ENCODE measurements at places on chromosomes 7 and 10. TPM values are rescaled to one million over a fixed set of nuclear protein-coding genes. Genes with fewer than 3 reads are reported as not detected.

- no peak for DNase-seq
These were observed 166.4 kb downstream of the MAD1L1 start for GRCh38 chr7:2066251-2066919.

- no peak for DNase-seq
These were observed 64.4 kb downstream of the HBP1 start for GRCh38 chr7:107233174-107233573.

GRCh38 chr7:23893942-23894891 is 184.2 kb downstream of the STK31 start:
- DNase-seq: no peak

DNA sequence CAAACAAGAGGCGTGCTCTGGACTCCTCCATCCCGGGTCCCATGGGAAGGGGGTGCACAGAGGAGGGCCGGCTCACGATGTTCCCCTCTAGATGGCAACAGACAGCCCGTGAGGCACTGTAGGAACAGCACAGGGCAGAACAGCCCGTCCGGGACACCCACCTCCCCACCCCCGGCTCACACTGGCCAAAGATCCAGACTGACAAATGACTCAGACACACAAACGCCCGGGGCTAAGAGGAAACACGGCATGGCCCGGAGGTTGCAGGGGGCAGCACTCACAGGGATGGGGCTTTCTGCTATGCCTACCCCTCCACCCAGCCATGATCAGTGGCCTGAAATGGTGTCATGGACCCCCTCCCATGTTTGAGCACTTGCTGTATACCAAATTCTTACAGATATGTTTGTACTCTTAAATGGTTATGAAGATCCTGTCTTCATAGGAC is 4.9 kb upstream of the ELN start:
- DNase-seq: no peak

- DNase-seq: no peak
These were observed 61.1 kb upstream of the PCGF5 start for GRCh38 chr10:91159254-91159783.

GRCh38 chr7:101954499-101954898 is 137.1 kb downstream of the CUX1 start:
- no peak for DNase-seq

- DNase-seq: no peak
These were observed 1.6 kb downstream of the SPOCK2 start for GRCh38 chr10:72086466-72087391.

GRCh38 chr10:92418221-92418620 is 127.3 kb downstream of the MARCHF5 start:
- no peak for DNase-seq

GRCh38 chr7:126776498-126776897 is 476.2 kb downstream of the GRM8 start:
- no peak for DNase-seq

GRCh38 chr10:124650820-124651401 is 93.3 kb downstream of the FAM53B start:
- DNase-seq: no peak

- peak; percentile 84 for DNase-seq
These were observed 1.7 kb upstream of the CXCL12 start for GRCh38 chr10:44386546-44387052.

DNA sequence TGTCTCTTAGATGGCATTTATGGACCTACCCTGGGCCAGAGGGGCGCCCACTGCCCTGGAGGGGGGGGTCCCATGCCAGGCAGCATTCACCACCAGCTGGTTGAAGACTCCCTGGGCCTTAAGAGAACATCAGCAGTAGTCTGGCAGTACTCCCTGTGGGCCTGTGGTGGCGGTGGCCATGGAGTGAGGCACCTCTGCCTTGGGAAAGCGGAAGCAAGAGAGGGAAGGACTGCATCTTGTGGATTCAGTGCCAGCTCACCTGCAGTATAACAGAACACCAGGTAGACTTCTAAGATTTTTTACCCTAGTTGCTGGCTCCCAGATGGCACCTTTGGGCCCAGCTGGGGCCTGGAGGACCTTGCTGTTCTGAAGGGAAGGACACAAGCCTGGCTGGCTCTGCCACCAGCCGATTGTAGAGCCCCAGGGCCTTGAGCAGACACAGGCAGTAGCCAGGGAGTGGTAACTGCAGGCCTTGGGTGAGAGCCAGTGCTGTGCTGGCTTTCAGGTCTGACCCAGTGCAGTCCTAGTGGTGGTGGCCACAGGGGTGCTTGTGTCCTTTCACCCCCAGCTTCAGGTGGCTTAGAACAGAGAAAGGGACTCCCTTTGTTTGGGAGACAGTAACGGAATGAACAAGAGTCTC is 15.8 kb downstream of the PLAC9 start:
- DNase-seq: no peak

GRCh38 chr10:69389827-69390490 is 26.8 kb downstream of the TACR2 start:
- no peak for DNase-seq

- DNase-seq: no peak
These were observed 61.9 kb upstream of the PDLIM1 start for GRCh38 chr10:95352684-95353083.

DNA sequence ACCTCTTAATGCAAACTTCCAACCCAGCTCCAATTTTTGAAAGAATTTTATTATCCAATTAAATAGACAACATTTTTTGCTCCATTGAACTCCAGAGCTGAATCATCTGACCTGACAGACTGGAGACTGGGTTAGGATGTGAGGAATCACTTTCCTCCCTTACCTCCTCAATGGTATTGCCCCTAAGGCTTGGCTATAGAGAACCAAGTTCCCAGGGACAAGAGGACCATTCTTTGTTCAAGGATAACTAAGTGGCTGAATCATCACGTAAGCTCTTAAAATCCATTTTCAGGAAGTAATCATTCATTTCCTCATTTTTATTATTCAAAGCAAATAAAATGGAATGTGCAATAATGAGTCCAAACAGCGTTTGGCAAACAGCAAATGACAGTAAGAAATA is 335.1 kb downstream of the GATA3 start:
- no peak for DNase-seq

DNA sequence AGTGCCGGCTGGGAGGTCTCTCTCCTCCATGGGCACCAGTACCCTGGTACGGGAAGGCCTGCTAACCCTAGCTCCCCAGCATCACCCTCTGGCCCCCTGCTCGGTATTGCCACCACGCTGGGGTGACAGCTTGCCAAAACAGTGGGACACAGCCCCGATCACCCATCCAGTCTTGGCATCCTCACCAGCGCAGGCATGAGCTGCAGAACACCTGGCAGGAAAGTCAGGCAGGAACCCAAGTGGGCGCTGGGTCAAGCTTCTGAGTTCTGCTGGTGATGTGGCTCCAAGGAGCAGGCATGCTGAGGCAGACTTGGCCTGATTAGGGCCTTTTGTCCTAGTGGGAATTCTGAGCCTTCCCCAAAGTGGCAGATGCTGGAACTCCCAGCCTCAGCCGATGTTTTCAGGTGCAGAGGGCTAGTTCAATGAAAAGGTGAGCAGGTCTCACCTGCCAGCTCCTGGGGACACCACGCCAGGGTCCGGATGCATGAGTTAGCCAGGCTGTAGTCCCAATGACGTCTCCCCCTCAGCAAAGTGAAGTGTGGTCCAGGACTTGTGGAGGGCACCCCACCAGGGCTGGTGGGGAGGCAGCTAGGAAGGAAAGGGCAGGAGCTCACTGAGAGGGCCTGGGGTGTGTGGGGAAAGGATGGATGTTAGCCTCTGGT is 8.5 kb upstream of the ZNF22 start:
- no peak for DNase-seq

GRCh38 chr10:54284526-54285193 is 516.4 kb downstream of the PCDH15 start:
- DNase-seq: no peak

DNA sequence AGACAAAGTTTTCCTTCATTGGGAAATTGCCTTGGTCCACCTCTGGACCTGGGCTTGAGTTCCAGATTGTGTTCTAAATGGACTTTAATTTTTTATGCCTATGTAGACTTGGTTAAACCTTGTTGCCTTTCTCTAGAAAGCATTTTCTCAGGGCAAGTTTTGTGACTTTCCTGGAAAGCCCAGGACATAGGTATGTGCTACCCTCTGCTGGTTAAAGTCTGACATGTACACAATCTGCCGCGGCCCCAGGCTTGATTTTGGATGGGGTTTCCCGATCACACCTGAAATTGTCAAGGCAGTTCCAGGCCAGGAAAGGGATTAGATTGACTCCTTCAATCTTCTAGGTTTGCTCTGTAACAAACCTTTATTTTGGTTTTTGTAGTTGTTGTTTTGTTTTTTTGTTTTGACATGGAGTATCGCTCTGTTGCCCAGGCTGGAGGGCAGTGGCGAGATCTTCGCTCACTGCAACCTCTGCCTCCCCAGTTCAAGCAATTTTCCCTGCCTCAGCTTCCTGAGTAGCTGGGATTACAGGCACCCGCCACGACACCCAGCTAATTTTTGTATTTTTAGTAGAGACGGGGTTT is 14.1 kb upstream of the AKR1B10 start:
- peak; percentile 38 for DNase-seq

- DNase-seq: no peak
These were observed 44.9 kb upstream of the CHST15 start for GRCh38 chr10:124138195-124138882.

DNA sequence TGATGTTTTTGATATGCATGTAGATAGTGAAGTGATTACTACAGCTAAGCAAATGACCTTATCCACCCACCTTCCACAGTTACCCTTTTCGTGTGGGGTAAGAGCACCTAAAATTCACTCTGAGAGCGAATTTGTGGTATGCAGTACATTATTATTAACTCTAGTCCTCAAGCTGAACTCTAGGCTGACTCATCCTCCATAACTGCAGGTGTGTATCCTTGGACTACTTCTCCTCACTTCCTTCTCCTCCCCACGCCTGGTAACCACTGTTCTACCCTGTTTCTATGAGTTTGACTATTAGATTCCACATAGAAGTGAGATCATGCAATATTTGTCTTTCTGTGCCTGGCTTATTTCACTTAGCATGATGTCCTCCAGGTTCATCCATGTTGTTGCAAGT is 484.6 kb downstream of the GATA3 start:
- DNase-seq: no peak

DNA sequence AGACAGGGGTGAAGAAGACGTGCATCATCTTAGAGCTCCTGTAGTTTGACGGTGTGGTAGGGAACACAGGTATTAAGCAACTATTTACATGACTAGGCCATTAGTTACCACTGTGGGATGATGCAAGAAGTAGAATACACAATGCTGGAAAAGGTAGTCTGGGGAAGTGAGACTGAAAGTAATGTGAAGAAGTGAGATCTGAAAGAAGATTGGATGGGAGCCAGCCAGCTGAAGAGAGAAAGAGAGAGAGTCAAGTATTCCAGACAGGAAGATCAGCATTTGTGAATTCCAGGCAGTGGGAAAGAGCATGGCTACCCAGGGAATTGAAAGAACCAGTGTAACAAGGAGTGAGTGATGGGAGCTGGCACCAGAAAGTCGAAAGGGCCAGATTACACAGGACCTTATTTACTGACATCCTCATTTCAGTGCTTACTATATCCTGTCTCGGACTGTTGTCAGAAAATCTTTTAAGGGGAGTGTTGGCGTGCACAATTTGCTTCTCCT is 4.0 kb upstream of the CFAP58 start:
- peak; percentile 64 for DNase-seq

DNA sequence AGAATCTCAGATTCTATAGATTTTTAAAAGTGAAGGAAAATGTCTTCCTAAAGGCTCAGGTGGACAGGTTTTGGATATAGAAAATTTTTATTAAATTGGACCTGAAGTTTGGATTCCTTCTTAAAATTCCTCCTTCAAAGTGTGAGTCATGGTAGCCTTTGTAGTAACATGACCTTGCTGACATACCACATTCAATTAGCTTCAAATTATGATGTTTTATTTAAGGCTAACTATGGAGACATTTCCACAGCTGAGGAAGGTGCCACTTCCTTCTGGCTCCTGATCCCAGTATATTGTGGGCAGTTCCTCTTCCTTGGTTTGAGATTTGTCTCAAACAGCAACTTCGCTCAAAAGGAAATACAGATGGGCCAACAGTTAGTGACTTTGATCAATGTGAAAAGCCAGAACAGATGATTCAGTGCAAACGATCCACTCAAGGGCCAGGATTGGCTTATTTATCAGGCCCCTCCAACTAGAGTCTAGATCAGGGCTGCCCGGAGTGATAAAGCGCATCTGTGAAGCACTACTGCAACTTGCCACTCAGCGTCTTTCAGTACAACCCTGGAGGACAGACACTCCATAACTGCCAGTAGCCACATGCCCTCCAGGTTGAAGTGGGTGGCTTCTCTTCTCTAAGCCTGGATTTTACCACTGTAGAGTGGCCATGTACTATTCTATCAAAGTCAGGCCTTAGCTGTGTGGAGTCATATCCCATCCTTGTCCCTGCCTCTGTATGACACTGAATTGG is 573.5 kb downstream of the KIF20B start:
- DNase-seq: no peak

DNA sequence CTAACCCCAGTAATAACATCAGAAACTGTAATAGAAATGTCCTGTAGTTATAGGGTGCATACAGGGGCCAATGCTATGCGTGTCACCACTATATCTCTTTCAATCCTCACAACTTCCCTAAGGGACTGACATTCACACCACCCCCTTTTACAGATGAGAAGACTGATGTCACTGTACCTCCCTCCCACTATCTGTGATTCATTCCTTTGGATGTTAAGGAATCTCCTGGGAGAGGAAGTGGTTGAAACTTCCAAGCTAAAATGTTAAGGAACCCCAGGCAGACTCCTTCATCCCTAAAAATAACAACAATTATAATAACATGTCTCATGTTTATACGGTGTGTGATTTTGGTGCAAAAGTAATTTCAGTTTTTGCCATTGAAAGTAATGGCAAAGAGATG is 5.4 kb downstream of the COL13A1 start:
- no peak for DNase-seq

GRCh38 chr10:33276282-33276923 is 58.1 kb downstream of the NRP1 start:
- DNase-seq: no peak

Gene CREB5
- 30.5 TPM for polyA plus RNA-seq

Gene IFIT2
- 7.5 TPM for polyA plus RNA-seq

Gene PILRA
- polyA plus RNA-seq: 2.8 TPM

Gene FAM241B
- polyA plus RNA-seq: 0.38 TPM

Gene PTPRE
- 6.2 TPM for polyA plus RNA-seq

Gene GPR37
- 18.1 TPM for polyA plus RNA-seq

Gene POLR2J
- polyA plus RNA-seq: 22.1 TPM

Gene PRKRIP1
- polyA plus RNA-seq: 24.7 TPM

Gene PIK3AP1
- polyA plus RNA-seq: 2.7 TPM

Gene OR2A42
- 0.46 TPM for polyA plus RNA-seq

Gene ATAD1
- 25.5 TPM for polyA plus RNA-seq

Gene PON1
- 0.88 TPM for polyA plus RNA-seq

Gene SFRP5
- 1.3 TPM for polyA plus RNA-seq

Data from muscle of back (tissue), 13 donors.